ENCODE measurements at places on chromosomes 7 and 10.
A peak's percentile ranks its signal among the peaks of the same experiment; 100 is the strongest.

DNA sequence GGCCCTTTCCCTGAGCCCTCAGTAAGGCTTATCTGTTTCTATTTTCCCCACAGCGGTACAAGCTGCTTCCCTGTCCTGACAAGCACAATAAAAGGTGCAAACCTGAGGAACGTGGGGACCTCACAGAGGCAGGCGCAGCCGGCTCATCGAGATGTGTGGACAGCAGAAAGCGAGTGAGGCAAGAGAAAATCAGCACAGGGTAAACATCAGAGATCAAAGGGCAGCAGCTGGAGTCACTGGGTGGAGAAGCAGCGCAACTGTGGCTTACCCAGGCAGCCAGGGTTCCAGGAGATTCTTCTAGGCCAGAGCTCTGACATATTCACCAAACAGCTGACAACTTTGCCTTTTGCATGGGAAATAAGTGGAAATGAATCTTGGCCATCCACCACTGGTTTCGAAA is 212.6 kb downstream of the WDR11 start:
- no peak for DNase-seq

DNA sequence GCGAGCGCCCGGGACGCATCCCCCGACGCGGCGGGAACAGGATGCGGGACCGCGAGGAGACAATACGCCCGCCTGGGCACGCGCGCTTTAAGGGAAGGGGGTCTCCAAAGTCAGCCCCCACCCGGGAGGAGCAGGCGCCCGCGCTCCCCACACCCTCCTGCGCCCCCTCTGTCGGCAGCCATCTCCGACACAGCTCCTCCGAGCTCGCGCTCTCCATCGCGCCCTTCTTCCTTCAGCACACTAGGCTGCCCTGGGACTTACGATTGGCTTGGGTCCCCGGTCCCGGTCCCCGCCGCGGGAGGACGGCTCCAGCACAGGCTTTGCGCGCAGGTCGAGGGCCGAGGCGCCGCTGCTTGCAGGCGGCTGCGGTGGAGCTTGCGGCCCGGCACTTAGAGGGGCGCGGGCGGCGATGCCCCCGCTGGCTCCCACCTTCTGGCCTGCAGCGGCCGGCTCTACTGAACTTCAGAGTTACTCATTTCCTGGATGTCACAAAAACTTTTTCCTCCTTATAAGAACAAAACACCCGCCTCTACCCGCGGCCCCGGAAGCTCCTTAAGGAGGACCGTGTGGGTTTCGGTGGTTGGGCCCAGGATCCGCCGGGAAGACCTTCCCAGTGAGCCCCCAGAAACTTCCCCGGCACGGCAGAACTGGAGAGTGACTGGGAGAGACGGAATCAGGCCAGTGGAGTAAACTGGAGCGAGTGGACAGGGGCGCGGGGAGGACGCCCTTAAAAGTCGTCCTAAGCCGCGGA is at the start of gene ITPRIP:
Gene ITPRIP (minus strand): TSS at position 481 of the 751 bp plus-strand sequence. CDS start 22,414 bp downstream, outside the sequence.
- peak; percentile 60 for DNase-seq

DNA sequence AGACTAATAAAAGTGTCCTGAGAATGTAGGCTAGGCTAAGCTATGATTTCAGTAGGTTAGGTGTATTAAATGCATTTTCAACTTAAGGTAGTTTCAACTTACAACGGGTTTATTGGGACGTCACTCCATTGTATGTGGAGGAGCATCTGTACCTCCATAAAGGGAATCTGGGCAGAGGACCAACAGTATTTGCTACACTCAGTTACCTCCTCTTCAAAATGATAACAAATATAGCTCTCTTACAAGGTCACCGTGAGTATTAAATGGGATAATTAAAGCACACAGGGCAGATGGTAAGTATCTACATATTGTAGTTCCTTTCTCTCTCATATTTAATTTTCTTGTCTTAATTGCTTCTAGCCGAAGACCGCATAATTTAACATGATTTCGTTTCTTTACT is 59.0 kb upstream of the FGL2 start:
- DNase-seq, result no peak

DNA sequence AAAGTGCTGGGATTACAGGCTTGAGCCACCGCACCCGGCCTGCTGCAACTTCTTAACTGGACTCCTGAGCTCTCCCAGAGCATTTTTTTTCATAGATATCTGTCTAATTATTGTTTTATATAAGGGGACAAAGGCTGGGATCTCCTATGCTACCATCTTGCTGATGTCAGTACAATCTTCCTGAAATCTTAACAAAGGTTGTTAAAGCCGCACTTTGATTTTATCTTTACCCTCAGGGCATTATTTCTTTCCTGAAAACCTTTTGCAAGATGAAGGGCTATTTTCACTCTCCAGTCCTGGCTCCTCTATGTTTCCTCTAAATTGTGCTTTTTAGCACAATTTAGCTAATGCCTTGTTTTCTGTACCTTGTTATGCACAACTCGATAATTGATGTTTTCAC is 102.9 kb downstream of the EPC1 start:
- no peak for DNase-seq

DNA sequence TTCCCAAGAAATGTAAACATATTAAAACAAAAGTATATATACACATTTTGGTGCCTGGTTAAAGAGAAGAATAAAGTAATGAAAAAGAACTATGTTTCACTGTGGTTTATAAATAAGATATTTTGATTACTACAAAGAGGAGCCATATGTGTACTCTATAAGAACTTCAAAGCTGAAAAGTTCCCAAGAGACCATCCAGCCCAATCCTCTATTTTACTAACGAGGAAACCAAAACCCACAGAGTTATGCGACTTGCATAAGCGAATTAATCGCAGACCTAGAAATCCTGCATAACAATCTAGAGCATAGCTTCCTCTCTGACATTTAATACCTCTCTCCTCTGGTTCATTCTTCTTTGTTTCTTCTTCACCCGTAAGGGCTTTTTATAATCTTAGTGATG is 937.1 kb downstream of the CNTNAP2 start:
- no peak for DNase-seq

GRCh38 chr10:117367718-117368117 is 7.5 kb downstream of the PDZD8 start:
- DNase-seq, result no peak

DNA sequence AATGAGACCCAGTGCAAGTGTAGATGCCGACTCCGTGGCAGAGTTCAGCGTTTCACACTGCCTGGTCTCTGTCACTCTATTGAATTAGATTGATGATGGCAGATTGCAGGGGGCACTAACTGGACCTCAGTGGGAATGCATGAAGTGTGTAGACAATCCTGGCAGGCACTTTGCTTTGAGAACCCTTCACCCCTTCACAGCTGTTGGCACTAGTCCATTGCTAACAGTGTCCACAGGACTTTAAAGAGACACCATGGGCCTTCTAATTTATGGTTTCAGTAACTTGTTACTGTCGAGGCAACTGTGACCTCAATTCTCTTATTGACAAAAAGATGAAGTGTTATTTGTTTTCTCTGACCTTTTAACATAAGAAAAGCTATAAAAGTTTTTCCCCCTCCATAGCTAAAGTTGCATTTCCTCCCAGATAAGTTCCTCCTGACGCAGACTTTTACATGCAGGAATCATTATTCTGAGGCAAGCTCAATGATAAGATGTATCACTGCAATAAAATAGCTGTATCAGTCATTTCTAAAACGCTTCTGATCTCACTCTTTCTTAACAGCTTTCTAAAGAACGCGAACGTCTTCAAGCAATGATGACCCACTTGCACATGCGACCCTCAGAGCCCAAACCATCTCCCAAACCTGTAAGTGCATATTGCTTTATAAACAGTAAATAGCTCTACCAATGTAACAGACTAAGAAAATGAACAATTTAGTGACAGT is 238.9 kb downstream of the FOXP2 start:
- no peak for DNase-seq

DNA sequence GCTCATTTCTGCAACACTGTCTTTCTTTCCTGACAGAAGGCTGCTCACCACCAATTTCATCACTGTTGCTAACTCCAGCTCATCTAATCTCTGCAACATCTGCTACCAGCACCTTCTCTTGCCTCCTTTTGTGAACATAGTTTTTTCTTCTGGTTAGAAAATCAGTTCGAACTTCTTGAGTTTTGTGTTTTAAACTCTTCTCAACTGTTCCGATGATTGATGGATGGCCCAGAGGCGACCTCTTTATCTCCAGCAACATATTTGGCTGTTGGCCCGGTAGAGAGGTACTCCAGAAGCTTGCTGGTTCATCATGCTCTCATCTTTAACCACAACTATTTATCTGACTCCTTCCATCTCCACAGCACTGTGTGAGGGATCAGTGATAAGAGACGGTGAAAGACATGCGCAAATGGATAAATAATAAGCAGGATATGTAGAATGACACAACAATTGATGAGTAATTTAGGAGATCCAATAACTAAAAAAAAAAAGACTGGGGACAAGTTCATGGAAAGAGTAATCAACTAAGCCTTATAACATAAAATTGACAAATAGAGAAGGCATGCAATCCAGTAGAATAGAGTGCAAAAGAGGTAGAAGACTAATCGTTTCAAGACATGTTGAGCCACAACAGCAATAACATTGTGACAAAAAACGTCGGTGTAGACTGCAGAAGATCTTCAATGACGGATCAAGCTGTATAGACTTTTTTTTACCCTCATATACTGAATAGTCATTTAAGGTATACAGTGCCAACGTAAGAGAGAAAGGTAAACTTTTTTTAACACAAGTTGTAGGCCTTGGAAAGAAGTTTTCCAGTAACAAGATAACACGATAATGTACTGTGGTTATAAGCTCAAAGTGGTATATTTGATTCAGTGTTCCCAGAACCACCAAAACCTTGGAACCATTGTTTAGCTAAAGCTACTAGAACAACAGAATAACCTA is 152.2 kb downstream of the CRPPA start:
- no peak for DNase-seq

- no peak for DNase-seq
Measured at GRCh38 chr7:134941185-134941900, 45.0 kb upstream of the AGBL3 start.

DNA sequence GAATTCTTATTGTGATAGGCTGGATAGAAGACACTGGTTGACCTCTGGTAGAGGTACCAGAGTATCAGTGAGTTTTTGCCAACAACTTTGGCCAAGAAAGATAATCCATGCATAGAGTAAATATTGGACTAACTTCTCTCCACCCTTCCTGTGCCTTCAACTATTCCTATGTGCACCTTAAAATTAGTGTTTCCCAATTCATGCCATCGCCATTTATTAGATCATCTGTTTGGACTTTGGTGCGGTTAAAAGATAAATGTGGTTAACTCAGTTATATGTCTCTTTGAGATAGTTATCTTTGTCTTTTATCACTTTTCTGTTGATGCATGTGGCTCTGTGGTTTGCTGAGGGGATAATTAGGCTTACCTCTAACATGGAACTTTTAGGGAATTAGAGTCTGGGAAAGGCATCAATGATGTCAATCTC is 4.6 kb downstream of the PAPSS2 start:
- no peak for DNase-seq

DNA sequence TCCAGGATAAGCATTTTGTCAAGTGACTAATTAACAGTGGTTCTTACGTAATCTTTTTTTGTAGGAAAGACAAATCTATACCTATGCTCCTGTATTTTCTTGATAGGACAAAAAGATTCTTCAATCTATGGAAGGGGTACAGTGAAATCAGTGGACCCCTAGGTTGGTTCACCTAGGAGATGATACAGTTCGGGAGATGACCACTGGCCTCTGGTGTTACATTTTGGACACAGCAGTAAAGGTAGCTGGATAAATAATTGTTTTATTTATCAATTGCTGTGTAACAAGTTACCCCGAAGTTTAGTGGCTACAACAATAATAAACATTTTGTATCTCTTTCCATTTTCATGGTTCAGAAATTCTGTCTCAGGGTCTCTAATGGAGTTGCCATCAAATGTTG is 288.2 kb upstream of the MAGI2 start:
- no peak for DNase-seq

DNA sequence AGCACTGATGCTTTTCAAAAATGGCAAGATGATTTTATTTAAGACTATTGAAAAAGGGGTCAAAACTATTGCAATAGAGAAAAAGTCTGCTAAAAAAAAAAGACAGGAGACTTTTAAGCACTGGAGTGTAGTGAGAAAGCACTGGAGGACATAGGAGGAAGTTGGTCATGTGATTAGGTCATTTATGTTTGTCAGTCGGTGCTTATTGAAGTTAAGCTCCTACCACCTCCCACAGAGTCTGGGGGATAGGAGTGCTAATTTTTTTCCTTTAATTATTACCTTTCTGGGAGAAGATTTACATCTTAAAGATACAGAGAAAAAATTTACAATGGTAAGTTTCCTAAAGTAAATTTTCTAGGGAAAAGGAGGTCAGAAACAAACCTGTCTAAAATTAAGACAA is 80.2 kb upstream of the TMEM229A start:
- no peak for DNase-seq

DNA sequence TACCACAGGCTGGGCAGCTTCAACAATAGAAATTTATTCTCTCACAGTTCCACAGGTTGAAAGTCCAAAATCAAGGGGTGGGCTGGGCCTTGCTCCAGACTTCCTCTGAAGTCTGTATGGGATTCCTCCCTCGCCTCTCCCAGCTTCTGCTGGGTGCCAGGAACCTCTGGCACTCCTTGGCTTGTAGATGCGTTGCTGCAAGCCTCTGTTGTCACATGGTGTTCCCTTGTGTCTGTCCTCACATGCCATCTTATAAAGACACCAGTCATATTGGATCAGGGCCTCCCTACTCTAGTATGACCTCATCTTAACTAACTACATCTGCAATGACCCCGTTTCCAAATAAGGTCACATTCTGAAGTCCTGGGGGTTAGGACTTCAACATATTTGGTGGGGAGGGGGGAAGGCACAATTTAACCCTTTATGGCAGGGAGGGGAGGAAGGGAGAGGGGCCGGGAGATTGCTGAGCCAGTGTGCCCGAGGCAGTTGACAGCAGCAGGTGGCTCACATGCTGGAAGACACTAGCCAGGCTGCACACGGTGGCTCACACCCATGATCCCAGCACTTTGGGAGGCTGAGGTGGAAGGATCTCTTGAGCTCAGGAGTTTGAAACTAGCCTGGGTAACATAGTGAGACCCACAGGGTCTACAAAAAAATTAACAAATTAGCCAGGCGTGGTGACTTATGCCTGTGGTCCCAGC is 18.8 kb downstream of the ZNF282 start:
- no peak for DNase-seq

- DNase-seq, result no peak
Measured at GRCh38 chr7:3009086-3009485, 34.6 kb downstream of the CARD11 start.

- no peak for DNase-seq
Measured at GRCh38 chr7:3928727-3929515, 627.9 kb downstream of the SDK1 start.

DNA sequence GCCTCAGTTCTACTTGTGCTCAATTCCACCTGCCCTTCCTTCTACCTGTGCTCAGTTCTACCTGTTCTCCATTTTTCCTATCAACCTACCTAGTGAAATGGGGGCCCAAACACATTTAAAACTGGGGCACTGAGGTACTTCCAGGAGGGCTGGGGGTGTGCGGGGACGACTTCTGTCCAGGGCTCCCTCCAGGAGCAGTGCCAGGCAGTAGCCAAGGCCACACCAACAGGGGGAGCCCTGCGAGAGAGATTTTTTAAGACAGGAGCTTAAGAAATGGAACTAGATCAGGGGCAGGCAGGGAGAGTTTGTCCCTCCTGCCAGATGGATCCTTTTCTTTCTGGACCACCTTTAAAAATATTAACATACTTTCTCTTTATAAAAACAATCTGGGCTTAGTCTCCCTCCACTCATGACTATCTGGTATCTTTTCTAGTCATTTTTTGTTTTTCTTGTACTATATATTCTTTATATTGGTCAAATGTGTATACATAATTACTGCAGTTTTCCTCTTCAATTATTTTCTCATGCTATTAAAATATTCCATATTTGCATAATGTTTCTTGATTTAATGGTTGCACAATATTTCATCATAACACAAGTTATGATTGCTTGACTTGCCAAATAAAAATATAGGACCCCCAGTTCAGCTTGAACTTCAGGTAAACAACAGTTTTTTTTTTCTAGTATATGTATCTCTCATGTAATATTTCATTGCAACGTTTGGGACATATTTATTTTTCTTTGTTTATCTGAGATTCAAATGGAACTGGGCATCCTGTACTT is 47.3 kb upstream of the INSYN2A start:
- no peak for DNase-seq

Data from esophagus squamous epithelium (tissue), 5 donors.